ENCODE measurements at places on chromosomes 12 and 14. TPM values are rescaled to one million over a fixed set of nuclear protein-coding genes. Genes with fewer than 3 reads are reported as not detected.

The ADAMTS20 gene
- total RNA-seq, result not detected

GRCh38 chr14:89139404-89140247, 277.4 kb downstream of the FOXN3 start:
- no peak for DNase-seq

The RTL1 gene
- not detected for total RNA-seq

DNA sequence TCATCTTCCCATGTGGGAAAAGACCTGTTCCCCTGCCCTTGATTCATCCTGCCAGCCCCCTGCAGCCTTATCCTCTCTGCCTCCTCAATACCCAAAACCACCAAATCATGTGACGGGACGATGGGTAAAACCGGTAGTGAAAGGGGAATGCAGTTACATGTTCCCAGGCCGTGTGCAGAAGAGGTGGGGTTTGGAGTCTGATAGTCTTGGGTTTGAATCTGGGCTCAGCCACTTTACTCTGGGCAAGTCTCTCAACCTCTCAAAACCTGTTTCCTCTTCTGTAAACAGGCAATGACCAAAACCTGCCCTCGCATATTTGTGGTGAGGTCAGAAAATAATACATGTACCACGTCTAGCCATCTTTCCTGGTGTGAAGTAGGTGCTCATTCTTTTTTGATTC, 123.0 kb downstream of the PLXNC1 start:
- DNase-seq, result no peak

- DNase-seq, result peak; percentile 87
Observed at GRCh38 chr14:30375296-30375892, 183.6 kb upstream of the G2E3 start.

- no peak for DNase-seq
Observed at GRCh38 chr14:59213368-59214315, 25.2 kb downstream of the DAAM1 start.

- DNase-seq, result no peak
Observed at GRCh38 chr12:65858831-65859230, 34.5 kb downstream of the HMGA2 start.

DNA sequence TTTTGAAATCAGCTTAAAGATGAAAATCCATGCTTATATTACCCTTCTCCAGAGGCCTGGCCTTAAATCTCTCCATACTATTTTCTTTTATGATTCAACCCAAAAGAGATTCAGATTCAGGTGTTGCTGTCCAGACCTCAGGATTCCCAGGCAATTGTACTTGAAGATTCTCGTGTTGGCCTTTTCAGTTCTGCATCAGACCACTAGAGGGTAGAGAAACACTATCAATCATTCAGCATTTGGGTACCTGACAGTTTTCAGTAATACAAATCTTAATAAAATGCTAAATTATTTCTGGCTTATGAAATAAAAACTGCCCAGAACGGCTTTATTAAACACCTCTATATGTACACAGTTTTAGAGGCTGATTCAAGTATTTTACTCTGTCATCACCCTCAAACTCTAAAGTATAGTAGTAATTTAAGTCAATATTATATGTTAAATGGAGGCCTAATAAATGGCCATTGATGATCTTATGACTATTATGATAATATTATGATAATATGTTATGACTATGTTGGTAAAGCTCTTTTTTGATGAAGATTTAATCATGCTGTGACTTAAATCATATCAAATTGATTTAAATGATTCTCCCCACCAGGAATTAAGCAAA, 301.1 kb downstream of the DUSP6 start:
- peak; percentile 82 for DNase-seq

DNA sequence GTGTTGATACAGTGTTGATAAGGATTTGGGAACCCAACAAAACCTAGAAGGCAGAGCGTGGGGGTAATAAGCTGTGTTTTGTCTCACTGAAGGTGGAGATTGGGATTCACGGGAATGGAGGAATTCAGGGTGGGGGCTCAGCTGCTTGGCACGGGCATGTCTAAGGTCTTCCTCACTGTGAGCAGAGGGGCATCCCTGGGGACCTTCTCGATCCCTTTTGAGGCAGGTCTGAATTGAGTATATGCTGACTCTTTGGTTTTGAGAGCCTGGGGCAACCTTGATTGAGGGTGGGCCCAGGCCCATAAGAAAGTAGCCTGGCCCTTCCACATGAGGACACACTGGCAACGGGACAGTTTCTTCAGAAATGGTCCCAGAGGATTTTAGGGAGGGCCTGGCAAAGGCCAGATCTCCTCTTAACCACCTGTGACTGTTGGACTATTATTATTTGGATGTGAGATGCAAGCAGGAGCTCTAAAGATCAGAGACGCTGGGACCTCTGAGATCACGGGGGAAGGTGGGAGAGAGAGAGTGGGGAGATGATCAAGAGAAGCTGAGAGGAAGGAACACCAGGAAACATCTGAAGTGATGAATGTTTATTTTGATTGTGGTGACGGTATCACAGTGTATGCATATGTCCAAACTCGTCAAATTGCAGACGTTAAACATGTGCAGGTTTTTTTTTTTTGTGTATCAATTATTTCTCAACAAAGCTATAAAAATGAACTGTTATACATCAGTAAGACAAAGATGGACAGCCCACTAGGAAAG, 48.4 kb downstream of the SMIM41 start:
- DNase-seq, result no peak

DNA sequence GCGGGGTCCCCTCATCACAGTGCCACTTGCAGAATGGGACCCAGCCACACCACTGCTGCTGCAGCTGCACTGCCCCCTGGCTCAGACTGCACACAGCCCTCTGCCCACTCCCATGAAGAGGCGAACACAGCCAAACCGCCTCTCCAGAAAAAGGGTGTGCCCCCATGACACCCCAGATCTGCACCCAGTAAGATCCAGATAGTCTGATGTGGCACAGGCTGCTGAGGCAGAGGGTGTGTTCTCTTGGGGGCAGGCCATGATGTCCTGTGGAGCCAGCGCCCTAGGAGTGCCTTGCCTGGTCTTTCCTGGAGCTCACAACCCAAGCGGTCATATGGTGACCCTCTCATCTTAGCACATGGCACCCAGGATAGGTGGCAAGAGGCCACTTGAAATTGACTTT, 44.4 kb downstream of the SLC8B1 start:
- no peak for DNase-seq

The MYL2 gene
- not detected for total RNA-seq

DNA sequence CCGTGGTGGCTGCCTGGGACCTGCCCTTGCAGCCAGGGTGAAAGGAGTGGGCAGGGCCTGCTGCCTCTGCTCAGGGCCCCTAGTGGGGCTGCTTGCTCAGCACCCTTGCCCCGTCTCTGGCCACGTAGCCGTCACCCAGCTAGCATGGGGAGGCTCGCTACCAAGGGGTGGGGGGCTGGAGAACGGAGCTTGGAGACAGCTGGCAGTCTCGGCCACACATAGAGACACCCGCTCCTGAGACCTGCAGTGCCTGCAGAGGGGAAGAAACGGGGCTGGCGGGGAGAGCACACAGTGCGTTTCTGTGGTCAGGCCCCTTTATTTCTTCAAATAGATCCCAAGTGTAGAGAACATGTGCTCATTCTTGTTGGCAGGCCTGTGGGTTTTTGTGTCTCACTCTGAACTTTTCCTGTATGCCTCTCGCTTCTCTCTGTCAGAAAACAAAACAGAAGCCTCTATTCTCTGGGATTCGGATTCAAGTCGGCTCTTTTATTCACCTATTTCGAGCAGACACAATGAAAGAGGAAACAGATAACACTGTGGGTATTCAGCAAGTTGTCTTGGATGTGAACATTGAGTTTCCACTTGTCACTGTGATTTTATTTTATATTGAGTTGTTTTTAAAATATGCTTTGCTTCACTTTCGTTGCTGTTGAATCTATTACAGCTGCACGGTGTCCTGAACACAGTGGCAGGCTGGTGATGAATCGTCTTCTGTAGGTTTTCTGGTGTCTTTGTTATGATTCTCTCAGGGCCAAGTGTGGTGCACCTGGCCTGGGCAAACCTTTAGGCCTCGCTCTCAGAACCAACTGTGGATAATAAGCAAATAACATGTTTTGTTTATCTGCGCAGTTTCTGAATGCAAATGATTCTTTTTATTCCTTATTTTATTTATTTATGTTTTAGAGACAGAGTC, 26.5 kb downstream of the PACS2 start:
- DNase-seq, result no peak

DNA sequence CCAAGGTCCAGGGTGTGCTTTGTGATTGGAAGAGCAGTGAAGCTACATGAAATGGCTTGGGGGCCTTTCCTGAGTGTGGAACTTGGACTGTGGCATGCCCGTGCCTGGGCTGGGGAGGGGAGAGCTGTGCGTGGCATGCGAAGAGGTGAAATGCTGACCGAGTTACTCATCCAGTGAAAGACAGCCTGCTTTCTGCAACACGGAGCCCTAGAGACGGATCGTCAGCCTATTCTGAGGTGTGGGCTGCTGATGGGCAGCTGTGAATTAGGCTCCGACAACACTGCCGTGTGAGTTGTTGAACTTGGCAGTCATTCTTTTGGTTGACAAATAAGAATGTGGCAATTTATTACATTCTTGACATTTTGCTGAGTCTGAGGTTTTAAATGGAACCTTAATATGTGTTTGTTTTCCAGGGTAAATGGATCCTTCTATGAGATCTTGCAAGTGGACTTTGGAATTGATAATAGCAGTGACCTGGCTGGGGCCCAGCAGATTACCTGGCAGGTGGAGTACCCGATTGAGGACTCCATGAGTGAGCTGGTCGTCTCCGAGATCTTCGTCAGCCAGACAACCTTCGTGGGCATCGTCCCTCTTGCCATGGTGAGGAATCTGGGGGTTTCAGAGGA, 453.9 kb downstream of the AACS start:
- DNase-seq, result no peak

- peak; percentile 92 for DNase-seq
Observed at GRCh38 chr14:74922752-74923401, at the start of gene RPS6KL1. Gene RPS6KL1, minus strand, starts transcription at chr14:74923260. Its CDS starts 1,719 bp downstream, at chr14:74921541.

The APOF gene
- not detected for total RNA-seq

GRCh38 chr12:5718680-5719079, 226.4 kb downstream of the ANO2 start:
- no peak for DNase-seq

The DTX3 gene
- total RNA-seq, result 18.3 TPM

- no peak for DNase-seq
Observed at GRCh38 chr14:92154283-92154942, 32.6 kb downstream of the CPSF2 start.

The GPR84 gene
- 1.5 TPM for total RNA-seq

DNA sequence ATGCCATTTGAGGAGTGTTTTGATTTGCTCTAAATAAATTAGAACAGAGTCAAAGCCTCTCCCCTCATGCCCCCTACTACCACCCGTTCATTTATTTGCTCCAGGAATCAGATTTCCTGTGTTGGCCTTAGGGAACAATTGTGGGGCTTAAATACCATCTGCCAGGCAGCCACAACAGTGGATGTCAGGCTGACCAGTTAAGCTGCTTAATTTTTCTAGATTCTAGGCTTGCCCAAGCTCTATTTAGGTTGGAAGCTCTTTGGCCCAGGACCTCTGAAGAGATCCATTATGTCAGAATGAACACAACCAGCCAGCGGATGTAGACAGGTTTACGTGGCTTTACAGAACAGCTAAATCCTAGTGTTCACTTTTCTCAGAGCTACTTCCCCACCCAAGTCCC, 1.0 kb upstream of the TIMELESS start:
- no peak for DNase-seq
